ENCODE measurements at places on chromosomes 3 and 15. TPM values are rescaled to one million over a fixed set of nuclear protein-coding genes. Genes with fewer than 3 reads are reported as not detected.

DNA sequence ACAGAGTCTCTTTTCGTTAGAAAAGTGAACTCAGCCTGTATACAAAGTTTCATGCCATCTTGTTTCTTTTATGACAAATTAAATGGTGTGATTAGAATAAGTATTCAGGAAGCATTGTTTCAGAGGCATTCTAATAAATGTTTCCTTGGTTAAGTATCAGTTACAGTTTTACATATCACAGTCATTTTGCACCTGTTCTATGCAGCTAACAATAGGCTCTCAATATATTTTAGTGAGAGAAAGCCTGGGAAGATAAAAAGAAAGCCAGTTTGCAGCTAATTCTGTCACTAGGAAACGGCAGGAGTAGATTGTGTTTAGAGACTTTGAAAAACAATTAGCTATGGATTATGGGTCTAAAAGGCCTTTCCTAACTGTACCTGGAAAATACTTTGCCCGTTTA lies 252.8 kb downstream of the ZIC1 start:
- no peak for DNase-seq

DNA sequence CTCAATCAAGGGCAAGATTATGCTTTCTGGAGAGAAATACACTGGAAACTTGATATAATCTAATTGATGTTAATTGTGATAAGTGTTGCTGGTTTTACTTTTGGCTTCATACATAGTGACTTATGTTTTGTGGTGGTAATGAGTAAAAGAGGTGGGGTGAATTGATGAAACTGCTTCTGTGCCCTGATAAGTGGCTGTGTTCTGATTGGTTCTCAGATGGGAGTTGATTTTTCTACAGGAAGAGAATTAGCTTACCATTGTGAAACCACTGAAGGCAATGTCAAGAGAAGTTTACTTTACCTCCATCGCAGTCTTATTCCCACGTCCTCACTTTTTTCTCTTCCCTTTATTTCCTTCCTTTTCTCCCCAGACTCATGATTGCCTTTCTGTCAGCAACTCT lies 23.8 kb downstream of the TMEM45A start:
- DNase-seq: no peak

DNA sequence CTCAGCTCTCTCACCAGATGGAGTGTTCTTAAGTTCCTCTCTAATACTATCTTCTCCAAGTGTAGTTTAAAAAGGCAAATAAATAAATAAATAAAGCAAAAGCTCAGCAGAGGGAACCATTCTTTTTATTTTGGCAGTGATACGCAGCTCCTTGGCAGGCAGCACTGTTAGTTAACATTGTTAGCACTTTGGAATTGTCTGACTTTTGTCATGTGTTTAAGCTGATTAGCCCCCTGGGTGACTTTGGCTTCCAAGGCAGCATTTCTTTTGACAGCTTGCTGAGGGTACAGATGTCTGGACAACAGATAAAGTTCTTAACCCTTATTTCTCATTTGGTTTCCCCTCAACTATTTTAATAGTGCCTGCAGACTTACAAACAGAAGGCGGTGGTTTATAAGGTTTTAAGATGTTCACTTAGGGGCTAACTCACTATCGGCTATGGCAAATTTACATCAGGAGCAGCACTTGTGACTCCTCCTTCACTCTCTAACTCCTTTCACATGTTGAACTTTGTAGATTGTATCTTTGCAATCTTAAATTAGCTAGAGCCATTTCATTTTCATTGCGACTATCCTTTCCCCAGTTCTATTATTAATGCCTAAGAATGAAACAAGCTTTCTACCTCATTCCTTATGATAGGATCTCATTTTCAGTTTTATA lies 213.4 kb downstream of the ZBBX start:
- DNase-seq: no peak

DNA sequence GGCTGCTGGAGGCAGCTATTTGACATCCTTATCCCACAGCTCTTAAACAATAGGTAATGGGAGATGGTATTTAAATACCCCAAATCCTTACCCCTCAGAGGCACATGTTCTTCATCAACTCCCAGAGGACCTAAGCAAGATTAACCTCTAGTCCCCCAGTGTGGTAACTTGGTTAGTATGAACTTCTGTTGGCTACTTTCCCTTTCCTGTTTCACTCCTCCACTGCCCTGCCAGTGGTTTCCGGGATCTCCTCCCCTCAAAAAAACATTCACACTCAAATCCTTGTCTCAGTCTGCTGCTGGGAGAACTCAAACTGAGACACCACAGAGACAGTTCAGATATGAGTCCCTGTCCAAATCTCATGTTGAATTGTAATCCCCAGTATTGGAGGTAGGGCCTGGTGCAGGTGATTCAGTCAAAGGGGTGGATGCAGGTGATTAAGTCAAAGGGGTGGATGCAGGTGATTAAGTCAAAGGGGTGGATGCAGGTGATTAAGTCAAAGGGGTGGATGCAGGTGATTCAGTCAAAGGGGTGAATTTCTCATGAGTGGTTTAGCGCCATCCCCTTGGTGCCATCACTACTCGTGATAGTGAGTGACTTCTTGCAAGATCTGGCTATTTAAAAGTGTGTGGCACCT lies 335.0 kb upstream of the CTNNB1 start:
- DNase-seq: no peak

DNA sequence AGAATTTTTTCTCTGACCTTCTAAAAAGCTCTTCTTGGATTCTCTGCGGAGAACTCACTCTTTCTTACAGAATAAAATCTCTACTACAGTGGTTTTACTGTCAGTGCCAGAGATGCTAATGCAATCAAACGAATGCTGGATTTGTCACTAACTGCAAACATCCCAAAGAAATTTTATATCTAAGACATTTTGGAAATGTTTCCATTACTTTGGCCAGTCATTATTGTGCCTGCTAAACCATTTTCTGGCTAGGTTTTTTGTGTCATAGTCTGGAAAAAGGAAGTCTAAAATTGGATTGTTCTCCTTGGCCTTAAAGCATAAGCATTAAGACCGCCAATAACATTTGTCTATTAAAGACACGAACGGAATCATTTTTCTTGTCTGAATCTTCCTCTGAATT lies 54.0 kb downstream of the PLOD2 start:
- no peak for DNase-seq

GRCh38 chr3:32143849-32144757 lies 37.7 kb downstream of the GPD1L start:
- peak; percentile 82 for DNase-seq

- DNase-seq: peak; percentile 58
Observed at GRCh38 chr3:113151461-113152031, 59.8 kb upstream of the BOC start.

Gene MYH15
- polyA plus RNA-seq: 0.27 TPM

Gene INSYN1
- polyA plus RNA-seq: 29.0 TPM

Gene TMEM212
- polyA plus RNA-seq: 0.09 TPM

Gene EXD1
- not detected for polyA plus RNA-seq

Gene KBTBD13
- 0.06 TPM for polyA plus RNA-seq
